ENCODE measurements at places on chromosomes 12 and 14.
A peak's percentile ranks its signal among the peaks of the same experiment; 100 is the strongest.

GRCh38 chr14:69910871-69911270, 31.7 kb downstream of the SMOC1 start:
- DNase-seq: no peak

DNA sequence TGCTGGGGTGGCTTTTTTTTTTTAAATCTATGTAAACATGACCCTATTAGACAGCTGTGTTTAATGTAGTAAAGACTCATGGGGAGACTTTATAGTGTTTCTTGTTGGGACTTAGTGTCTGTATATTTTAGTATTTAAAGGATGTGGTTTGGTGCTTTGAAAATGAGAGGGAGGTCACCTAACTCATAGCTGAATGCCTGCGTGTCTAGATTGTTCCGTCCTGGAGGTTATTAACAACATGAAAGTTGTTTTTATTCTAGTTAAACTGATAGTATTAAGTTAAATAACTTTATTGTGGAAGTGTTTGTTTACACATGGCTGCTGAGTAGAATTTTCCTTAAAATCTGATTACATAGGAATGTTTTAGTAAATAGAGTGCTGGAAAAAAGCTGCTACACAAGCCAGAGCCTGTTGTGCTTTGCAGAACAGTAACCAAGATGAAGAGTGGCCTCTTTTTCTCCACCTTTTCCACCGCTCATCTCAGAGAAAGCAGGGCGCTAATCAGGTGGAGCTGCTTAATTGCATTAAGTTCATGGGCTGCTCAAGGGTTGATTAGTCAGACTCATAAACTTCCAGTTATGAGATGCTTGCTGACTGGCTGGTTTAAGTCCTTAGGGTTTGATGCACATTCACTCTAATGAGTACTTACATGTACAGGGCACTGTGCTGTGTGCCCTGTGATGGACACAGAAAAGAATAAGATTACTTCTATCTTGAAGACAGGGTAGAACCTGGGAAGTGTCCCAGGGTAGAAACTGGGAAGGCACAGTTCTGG, 62.7 kb downstream of the FBXO34 start:
- no peak for DNase-seq

GRCh38 chr12:50918584-50919316, 33.6 kb upstream of the HIGD1C start:
- DNase-seq: no peak

GRCh38 chr12:107126796-107127481, 33.6 kb upstream of the CRY1 start:
- peak; percentile 25 for DNase-seq

DNA sequence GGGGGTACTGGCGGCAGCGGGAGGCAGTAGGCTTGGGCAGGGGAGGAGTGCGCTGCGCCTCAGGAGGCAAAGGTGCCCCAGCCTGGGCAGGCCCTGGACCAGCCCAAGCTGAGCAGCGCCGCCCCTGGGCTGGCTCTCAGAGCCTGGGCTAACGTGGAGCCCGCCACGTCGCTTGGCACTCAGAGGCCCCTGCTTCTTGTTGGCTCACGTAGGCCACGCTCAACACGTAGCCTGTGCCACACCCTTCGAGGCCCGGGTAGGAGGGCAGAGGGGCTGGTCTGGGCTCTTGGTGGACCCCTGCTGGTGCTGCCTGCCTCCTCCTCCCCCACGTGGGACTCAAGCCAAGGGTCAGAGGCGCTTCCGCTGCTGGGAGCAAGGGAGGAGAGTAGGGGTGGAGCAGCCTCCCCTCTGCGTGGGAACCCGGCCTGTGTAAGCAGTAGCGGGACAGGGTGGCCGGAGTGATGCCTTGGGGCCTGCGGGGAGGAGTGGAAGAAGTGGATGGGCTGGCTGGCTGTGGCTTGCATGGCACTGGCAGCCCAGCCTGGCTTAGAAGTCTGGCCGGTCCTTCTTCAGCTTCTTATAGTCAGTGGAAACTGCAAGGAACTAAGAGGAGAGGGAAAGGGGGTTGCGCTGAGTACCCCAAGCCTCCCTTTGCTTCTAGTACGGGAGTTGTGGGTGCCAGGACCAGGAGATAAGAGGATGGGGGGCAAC, 5.7 kb downstream of the SHMT2 start:
- no peak for DNase-seq

DNA sequence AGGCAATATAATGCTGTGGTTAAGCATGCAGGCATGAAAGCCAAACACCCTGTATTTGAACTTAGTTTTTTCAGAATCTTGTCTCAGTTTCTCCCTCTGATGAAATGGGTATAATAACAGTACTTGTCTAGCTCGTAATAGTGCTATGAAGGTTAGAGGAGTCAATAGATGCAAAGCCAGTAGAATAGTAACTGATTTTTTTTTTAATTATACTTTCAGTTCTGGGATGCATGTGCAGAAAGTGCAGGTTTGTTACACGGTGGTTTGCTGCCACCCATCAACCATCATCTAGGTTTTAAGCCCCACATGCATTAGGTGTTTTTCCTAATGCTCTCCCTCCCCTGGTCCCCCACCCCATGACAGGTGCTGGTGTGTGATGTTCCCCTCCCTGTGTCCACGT, 87.4 kb downstream of the CPNE8 start:
- DNase-seq: no peak
